Activated CD4-positive, alpha-beta memory T cell treated with anti-CD3 and anti-CD28 coated beads, Interleukin-2, amount 10 ng/mL, durations not matched to agents 7 days and 5 days (primary cell): ENCODE measurements at places on chromosomes 7 and 10. TPM values are rescaled to one million over a fixed set of nuclear protein-coding genes. Genes with fewer than 3 reads are reported as not detected.
A peak's percentile ranks its signal among the peaks of the same experiment; 100 is the strongest.

DNA sequence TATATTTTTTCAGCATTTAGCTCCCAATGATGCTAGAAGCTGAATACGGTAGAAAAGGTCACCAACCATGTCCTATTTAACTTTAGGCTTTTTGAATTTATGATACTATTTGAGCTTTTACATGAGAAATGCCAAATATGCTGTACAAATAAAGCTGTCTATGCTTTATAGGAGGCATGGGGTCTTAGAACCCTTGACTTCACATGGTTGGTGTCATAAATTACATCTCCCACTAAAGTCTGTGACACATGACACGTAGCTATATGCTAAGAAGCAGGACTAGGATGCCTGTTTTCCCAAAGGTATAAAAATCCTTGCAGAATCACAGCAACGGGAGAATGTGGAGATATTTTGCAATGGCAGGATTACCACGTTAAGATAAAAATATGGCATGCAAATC lies 960.4 kb downstream of the PCDH15 start:
- no peak for DNase-seq

- no peak for DNase-seq
These were observed 20.3 kb downstream of the TSPAN12 start for GRCh38 chr7:120837599-120837998.

DNA sequence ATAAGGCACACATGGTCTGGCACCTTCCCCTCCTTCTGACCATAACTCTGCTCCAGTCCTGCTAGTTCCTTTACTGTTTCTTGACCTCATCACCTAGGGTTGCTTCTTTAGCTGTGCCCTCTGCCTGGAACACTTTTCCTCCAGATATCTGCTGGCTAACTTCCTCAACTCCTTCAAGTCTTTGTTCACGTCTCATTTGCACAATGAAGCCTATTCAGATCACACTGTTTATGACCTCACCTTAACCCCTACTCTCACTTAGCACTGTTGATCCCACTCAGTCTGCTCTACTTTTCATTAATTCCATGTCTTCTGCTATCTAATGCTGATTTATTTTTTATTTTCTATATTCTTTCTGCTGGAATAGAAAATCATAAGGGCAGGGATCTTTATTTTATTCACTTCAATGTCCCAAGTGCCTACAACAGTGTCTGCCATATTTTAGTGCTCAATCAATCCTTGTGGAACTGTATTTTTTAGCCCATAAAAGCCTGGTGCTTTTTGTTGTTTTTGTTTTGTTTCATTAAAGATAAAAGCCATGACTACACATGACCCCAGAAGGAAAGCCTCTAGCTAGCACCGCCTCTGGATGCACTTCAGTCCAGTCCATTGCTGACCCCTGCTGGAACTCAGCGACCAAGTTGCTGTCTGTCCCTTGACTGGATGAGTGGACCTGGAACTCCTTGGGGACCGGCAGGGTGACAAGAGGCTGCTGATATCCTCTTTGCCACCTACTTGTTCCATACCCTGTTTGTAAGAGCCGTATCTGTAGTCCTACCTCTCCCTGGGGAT lies 12.3 kb downstream of the KLF14 start:
- DNase-seq, result peak; percentile 23

DNA sequence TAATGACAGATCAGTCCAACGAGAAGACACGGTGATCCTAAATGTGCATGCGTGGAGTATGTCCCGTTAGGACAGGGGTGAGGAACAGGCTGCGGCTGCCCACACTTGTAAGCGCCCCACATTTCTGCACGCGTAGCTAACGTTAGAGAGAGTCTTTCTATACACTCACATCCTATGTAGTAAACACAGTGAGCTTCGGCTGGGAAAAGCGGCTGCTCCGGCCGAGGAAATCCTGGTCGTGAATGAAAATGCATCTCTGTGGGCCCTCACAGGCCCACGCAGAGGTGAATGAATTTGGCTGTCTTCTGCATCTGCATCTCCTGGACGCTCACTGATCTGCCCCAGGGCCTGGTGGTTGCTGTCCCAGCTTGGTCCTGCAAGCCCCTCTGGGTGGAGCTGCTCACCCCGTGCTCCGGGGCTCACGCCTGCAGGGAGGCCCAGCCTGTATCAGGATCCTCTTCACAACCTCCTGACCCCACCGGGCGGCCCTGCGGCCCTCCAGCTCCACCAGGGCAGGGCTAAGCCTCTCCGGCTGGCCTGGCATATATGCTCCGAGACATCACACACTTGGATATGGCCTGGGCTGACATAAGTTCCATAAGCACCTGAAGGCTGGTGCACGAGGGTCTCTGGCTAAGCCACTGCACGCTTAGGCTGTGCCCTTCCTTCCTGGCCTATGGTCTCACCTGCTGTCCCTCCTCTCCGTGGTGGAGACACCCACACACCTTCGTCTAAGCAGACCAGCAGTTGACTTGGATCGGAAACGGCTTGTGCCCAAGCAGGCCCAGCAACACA lies 117.9 kb upstream of the DIP2C start:
- DNase-seq, result no peak

DNA sequence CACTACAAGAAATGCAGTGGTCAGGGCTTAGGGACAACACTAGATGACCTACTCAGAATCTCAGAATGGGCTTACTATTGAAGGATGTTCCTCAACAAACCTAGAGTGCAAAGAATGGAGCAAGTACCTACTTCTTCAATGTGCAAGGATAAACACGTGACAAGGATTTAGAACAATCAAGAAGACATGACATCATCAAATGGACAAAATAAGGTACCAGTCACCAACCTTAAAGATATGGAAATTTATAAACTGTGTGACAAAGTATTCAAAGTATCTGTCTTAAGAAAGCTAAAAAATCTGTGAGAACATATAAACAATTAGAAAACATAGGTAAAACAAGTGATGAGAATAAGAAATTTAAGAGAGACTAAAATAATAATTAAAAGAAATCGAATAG lies 656.1 kb downstream of the ZWINT start:
- no peak for DNase-seq

DNA sequence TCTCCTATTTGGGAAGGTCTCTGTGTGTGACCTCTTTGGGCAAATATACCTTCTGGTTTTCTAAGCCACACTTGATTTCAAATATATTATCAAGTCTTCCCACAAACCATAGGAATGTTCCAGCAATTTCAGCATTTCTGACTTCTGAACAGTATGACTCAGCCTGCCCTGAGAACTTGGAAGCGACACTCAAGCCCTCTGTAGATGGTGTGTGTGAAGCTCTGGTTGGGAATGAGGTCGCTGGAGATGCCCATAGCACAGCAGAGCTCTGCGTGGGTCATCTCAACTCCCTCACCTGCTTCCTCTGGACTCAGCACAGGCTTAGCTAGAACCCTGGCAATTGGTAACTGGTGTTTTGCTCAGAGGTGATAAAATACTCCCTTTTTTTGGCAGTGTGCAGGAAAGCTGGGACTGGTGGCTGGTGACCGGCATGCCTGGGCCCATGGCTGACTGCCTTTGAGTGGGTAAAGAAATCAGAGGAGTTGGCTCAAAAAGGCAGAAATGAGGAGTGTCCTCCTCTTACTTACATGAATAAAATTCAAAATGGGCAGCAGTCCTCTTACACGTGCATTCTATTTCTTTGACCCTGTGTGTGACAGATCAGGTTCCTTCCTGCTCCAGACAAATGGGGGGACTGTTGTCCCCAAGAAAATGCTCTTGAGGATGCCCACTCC lies 87.5 kb upstream of the NRP1 start:
- no peak for DNase-seq

GRCh38 chr10:26516540-26517101 lies 78.5 kb downstream of the APBB1IP start:
- no peak for DNase-seq

GRCh38 chr10:51377070-51377931 lies 303.0 kb downstream of the PRKG1 start:
- no peak for DNase-seq

DNA sequence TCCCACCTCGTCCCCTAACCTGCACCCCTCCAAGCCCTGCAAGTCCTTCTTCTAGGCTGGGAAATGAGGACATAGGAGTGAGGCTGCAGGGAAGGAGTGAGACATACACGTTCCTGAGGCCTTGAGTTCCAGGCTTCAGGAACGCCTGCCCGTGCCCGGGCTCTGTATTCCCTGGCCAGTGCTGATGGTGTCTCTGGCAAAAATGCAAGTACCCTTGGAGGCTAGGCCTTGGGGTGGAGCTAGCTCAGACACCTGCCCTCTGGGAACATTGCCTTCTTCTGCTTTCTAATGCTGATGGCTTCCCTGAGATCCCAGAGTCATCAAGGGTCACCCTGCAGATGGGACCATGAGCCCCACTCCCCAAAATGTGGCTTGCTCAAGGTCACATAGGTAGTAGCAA lies 76.0 kb downstream of the GRK5 start:
- DNase-seq, result no peak

GRCh38 chr10:49609283-49610113 lies 612 bp upstream of the SLC18A3 start:
- DNase-seq, result no peak

DNA sequence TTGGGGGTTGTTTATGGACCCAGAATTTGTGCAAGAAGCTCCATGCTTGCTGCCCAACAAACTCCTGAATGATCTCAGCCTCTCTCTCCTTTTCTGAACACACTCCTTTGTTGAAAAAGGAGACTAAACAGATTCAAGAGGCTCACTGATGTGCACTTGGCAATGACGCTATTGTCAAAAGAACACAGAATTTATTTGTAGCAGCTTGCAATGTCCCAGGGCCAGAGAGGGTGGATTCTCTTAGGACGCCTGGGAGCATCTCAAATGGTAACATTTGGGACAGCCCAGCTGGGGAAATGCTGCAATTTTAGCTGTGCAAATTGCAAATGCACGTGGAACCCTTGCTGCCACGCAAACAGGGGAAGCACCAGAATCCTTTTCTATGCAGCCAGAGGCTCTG lies 79.9 kb downstream of the GPR26 start:
- no peak for DNase-seq

DNA sequence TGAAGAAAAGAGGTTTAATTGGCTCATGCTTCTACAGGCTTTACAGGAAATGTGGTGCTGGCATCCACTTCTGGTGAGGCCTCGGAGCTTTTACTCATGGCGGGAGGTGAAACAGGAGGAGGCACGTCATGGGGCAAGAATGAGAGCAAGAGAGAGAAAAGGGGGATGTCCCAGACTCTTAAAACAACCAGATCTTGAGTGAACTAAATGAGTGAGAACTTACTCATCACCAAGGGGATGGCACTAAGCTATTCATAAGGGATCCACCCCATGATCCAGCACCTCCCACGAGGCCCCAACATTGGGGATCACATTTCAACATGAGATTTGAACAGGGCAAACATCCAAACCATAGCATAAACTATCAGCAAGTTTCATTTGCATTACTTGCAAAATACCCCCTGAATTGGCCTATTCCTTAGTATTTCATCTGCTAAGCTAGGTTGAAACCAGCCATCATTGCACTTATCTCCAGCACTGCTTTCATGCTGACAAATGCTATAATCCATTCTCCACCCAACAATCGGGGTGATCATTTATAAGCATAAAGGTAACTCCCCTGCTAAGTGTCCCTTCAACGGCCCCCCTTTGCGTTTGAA lies 179.0 kb downstream of the NOC3L start:
- DNase-seq, result no peak

DNA sequence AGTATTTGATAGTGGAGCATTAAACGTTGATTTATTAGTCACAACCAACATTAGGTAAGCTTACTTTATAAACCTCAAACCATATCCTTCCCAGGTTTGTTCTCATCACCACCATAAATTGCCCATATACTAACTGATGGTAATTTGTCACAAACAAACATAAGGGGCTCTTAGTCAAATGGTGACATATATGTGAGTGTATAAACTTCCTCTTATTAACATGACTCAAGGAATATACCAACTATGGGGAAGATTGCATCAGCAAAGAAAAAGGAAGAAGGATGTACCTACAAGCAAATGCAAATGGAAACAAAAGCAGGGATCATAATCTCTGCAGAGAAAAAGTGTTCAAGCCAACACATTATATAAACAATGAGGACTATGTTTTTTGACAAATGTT lies 418.2 kb upstream of the AKR1E2 start:
- no peak for DNase-seq

GRCh38 chr7:66078067-66078466 lies 2.4 kb downstream of the ASL start:
- no peak for DNase-seq

GRCh38 chr7:25358926-25359325 lies 130.6 kb upstream of the NPVF start:
- no peak for DNase-seq

DNA sequence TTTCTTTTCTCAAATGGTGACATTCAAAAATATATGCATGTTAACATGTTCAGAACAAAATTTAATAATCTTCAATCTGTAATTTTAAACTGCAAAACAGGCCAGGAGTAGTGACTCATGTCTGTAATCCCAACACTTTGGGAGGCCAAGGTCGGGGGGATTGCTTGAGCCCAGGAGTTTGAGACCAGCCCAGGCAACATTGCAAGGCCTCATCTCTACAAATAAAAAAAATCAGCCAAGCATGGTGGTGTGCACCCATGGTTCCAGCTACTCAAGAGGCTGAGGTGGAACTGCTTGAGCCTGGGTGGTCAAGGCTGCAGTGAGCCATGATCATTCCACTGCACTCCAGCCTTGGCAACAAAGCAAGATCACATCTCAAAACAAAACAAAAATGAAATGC lies 394.3 kb downstream of the PARD3 start:
- no peak for DNase-seq

GRCh38 chr7:84194484-84195271 lies at the start of gene SEMA3A:
SEMA3A (minus strand) TSS chr7:84194789; CDS start chr7:84194586, 203 bp downstream.
- no peak for DNase-seq

DNA sequence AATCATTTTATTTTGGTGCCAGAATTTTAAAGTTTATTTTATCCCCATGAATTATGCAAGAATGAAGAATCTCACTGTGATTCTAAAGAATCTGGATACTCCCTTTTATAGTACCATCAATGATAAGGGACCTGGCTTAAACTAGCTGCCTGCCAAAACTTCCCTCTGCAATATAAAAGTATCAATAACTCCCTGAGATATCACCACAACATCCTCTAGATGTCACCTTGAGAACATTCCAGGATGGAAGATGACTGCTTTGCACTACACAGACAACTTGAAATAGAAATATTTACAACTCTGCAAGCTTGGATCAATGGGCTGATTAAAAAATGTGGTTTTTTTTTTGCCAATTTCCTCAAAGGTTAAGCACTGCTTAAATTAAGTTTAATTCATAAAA lies 142.1 kb downstream of the SLC25A13 start:
- DNase-seq, result no peak

Gene BBIP1
- 24.8 TPM for total RNA-seq

Gene SAP25
- total RNA-seq, result 30.0 TPM

Gene POR
- total RNA-seq, result 45.3 TPM

Gene INSYN2A
- total RNA-seq, result not detected

Gene EBLN1
- total RNA-seq, result not detected

Gene KIAA1549
- 0.33 TPM for total RNA-seq

Gene PLAU
- total RNA-seq, result 5.3 TPM

Gene ACTR1A
- 78.9 TPM for total RNA-seq

Gene CHST15
- total RNA-seq, result 0.20 TPM

Gene PLEKHS1
- not detected for total RNA-seq

Gene LRRC18
- not detected for total RNA-seq
